ENCODE measurements at places on chromosomes 11 and 22.

- DNase-seq = no peak
Observed at GRCh38 chr11:57781529-57781943, 19.9 kb downstream of the CTNND1 start.

- DNase-seq = no peak
Observed at GRCh38 chr11:43832536-43832935, 48.1 kb upstream of the ALKBH3 start.

DNA sequence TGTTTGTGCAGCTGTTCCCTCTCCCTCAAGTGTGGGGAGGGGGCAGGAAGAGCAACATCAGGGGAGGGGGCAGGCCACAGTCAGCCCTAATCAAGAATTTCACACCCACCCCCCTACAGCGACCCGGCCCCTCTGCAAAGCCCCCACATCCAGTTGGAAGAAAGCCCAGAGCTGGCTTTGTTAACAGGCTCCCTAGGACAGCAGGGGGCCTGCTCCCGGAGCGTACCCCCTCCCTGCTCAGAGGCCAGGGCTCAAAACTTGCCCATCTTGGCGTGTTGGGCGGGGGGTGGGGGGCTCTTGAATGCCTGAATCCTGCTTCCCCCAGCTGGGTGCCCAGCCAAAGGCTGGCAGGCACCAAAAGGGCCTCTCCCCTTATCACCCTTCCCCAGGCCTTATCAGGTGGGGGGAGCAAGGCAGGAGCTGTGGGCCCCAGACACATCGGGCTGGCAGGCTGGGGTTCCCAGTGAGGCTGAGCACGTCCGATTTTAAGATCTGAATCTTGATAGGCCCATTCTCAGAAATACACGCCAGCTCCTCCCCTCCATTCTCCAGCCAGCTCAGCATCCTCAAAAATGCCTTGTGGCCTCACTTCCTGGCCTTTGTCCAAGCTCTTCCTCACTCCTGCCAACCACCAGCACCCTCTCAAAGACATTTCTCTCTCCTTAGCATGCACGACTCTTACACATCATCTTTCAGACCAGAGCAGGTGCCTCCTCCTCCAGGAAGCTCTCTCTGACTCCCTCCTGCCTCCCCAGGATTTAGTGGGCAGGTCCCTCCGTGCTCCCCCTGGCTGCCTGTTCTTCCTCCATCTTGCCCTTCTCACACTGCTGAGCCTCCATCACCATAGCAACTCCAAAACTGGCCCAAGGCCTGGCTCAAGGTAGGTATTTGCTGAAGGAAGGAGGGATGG lies 384.8 kb downstream of the MN1 start:
- DNase-seq = no peak

- peak; percentile 48 for DNase-seq
Observed at GRCh38 chr22:37906364-37907008, 389 bp downstream of the MICALL1 start.

GRCh38 chr11:57214494-57214893 lies 22.6 kb downstream of the APLNR start:
- peak; percentile 22 for DNase-seq

DNA sequence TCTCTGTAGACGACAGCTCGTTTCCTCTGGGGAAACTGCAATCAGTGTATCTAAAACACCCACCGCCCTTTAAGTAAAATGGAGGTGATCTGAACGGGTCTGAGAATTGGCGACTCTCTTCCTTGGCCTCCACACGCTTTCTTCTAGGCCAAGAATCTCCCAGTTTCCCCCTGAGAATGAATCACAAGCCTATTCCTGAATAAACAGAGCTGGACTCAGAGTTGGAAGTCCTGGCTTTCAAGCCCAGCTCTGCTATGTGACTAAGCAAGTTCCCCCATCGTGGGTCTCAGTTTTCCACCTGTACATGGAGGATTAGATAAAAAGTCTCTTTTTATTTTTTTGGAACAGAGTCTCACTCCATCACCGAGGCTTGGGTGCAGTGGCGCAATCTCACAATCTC lies 200.4 kb downstream of the MN1 start:
- DNase-seq = no peak

DNA sequence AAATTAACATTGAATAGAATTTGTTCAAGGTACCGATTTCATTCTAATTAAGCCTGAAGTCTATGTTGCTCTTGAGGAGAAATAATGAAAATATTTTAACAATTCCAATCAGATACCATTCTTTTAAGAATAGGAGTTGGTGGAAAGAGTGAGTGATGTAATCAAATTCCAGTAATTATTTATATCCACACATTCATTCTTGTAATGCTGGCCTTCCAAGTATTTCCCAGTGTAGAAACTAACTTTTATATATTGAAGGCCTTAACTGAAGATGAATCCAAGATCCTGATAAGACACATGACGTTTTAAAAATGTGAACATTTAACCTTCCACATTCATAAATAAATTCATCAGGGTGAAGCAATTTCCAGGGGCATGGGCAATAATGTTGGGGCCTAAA lies 36.6 kb upstream of the PAX6 start:
- DNase-seq = no peak

- DNase-seq = peak; percentile 39
Observed at GRCh38 chr22:37726241-37726887, 29.5 kb downstream of the TRIOBP start.

DNA sequence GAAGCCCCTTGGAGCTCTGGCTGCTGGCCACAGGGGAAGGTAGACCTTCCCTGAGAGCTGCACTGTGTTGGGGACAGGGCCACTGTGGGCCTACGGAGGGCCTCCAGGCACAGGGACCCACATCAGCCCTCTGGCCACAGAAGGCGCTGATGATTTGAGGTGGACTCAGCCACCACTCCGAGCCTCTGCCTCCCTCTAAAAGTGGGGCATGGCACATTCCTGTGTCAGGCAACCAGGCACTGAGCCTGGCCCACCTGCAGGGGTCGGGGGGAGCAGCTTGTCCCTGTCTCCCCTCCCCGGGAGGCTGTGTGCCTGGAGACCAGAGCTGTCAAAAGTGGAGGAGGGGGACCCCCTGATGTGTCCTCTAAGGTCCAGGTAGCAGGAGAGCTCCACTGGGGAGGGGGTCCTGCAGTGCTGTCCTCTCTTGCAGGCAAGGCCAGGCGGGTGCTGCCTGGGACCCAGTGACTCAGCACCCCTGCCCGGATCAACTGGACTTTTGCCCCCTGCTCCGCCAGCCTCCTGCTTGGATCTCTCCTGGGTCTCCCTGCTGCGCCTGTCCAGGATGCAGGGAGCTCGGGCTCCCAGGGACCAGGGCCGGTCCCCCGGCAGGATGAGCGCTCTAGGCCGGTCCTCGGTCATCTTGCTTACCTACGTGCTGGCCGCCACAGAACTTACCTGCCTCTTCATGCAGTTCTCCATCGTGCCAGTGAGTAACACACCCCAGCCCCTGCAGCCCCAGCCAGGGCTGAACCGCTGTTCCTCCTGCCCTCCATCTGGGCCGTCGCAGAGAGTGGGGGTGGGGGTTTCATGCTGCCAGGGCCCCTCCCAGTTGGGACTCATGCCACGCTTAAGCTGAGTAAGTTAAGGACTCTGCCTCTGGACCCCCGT lies 17.5 kb upstream of the CDKN1C start:
- DNase-seq = peak; percentile 33

DNA sequence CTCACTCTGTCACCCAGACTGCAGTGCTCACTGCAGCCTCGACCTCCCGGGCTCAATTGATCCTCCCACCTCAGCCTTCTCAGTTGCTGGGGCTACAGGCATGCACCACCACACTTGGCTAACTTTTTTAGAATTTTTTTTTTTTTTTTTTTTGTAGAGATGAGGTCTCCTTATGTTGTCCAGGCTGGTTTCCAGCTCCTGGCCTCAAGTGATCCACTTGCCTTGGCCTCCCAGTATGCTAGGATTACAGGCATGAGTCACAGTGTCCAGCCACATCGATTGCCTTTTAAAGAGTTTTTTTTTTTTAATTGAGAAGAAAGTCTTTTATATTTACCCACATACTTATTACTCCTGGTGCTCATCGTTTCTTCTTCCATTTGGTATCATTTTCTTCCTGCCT lies 30.0 kb downstream of the PARVG start:
- DNase-seq = no peak

- DNase-seq = no peak
Observed at GRCh38 chr11:22076271-22076930, 116.5 kb upstream of the ANO5 start.

- no peak for DNase-seq
Observed at GRCh38 chr11:119754199-119754598, 25.2 kb upstream of the NECTIN1 start.

DNA sequence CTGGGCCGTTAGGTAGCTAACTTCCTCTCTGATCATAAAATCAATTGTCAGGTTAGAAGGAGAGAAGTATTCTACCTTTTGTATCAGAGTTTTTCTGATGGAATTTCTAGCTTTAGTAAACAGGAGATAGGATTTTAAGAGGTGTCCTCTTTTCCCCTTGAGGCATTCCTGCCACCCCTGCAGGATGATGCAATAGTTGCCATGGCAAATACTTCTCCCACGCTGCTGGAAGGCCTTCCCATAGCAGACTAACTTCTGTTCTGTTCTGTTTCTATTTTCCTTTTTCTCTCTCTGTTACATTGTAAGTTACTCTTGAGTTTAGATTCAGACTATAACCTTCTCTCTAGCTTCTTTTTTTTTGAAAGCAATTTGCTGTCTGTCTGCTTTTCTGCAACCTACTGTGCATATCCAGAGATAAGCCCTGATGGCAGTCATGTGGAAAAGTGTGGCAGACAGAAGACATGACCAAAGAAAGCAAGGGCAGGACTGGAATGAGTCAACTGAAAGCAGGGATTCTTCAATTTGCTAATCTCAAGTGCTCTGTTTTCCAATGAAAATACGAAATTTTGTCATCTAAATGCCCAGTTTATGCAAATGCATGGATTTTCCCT lies 679.1 kb downstream of the DLG2 start:
- DNase-seq = no peak

DNA sequence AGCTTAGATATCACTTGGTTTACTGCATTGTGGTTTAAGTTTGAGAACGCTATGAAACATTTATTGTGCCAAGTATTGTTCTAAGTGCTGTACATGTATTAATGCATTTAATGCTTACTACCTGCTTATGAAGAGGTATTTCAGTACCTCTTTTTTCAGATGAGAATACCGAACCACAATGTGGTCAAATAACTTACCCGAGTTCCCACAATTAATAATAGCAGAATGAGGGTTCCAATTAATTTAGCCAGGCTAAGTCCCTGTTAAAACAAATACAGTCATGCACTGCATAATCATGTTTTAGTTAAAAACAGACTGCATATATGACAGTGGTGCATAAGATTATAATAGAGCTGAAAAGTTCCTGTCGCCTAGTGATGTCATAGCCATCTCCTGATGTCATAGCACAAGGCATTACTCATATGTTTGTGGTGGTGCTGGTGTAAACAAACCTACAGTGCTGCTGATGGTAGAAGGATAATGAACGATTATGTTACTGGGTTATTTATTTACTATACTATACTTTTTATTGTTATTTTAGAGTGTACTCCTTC lies 4.3 kb downstream of the ZC3H12C start:
- peak; percentile 29 for DNase-seq

GRCh38 chr11:86152006-86152862 lies 83.3 kb upstream of the PICALM start:
- DNase-seq = no peak

DNA sequence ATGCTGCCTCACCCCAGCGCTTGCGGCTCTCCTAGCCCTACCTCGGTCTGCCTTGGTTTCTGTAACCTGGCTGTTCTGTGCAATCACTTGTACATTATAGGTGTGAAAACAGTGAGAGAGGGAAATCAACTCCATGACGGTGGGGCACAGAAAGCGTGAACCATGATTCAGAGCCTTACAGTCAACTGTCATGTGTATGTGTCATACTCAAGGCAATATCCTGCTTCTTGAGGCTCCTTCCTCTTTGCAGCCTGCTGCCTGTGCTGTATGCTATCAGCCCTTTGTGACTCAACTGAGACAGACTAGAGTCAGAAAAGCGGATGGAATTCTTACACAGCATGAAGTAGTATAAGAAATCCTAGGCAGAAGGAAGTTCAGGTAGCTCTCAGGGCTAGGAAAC lies 2.1 kb downstream of the NRIP3 start:
- DNase-seq = peak; percentile 99

- no peak for DNase-seq
Observed at GRCh38 chr22:24437741-24438328, 10.4 kb downstream of the ADORA2A start.

Data from RKO (cell line).